Activated T-helper 1 cell treated with Interleukin-2 at 50 U/mL for 16 hours (primary cell): ENCODE measurements at places on chromosomes 13 and 19.

- DNase-seq, result no peak
Observed at GRCh38 chr13:25864936-25865335, 186.9 kb downstream of the SHISA2 start.

DNA sequence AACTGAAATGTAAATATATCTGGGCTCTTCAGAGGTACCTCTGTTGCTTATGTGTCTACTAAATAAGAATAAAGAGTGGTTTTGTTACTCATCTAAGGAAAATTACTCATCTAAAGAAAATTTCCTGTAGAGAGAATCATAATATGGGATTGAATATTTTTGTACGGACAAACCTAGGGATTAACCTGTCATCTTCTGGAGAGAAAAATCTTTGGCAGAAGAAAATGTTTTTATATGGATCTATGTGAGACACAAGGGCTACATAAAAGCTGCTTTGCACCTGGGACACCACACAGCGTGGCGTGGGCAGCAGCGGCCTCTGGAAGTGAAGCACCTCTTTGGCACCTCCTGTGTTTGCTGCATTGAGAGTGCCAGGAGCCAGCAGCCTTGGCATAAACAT is 242.9 kb upstream of the DACH1 start:
- no peak for DNase-seq

GRCh38 chr13:62524498-62524897 is 1108.8 kb upstream of the PCDH20 start:
- no peak for DNase-seq

- no peak for DNase-seq
Observed at GRCh38 chr13:95295026-95295425, 6.2 kb downstream of the ABCC4 start.

- no peak for DNase-seq
Observed at GRCh38 chr19:54475706-54476105, 2.6 kb upstream of the CDC42EP5 start.

DNA sequence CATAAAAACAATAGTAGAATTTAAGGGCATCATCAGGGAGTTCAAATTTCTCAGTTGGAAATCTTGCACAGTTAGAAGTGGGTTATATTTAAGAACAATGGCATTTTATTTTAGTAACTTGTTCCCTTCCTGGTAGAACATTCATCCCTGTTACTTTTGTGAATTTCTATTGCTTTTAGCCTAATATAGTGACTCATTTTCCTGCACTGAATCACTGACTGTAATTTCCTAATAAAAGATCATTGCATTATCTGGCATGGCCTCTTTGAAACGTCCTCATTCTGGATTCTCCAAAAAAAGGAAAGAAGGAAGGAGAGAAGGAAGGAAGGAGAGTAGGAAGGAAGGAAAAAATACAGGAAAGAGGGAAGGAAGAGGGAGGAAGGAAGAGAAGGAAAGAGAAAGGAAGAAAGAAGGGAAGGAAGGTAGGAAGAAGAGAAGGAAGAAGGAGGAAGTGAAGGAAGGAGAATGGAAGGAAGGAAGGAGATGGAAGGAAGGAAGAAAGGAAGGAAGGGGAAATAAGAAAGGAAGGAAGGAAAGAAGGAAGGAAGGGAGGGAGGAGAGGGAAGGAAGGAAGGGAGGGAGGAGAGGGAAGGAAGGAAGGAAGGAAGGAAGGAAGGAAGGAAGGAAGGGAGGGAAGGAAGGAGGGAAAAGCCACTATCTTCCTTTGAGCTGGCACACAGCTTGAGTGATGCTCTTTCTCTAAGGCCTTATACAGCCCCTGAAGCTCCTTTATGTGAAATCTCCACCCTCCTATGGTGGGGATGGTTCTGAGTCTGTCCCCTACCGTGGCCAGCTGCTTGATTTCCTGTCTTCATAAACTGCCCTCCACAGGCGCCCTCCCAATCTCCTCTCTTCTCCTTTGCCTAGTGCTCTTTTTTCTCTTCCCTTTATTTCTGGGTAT is 29.8 kb upstream of the TM9SF2 start:
- no peak for DNase-seq

DNA sequence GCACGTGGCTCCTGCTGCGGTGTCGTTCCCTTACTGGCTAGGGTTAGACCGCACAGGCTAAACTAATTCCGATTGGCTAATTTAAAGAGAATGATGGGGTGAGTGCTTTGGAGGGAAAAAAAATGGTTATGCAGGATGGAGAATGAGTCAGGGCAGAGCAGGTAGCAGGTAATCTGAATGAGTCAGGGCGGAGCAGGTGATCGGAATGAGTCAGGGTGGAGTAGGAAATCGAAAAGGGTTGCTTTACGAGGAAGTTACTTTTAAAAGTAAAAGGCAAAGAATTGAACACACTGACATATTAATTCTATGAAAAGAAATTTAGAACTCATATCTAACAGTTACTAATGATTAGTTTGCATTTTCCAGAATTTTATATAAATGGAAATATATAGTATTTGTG is 335.5 kb downstream of the FOXO1 start:
- no peak for DNase-seq

DNA sequence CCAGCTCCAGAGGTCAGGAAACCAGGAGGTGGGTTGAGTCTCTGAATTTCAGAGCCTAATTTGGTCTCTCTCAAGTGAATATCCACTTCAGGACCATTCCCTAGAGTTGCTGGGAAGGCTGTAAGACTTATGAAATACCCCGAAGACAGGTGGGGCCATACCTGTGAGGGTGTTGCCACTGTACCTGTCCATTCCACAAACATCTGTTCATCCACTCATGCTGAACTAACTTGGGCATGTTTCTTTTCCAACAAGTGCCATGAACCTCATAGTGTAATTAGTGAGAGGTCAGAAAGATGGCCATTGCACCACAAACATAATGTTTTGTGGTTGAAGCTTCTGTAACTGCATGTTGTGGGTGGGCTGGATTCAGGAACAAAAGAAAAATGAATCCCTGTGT is 7.8 kb downstream of the ILF3 start:
- DNase-seq, result no peak

GRCh38 chr13:32851083-32852069 is 164.8 kb upstream of the KL start:
- DNase-seq, result no peak

- DNase-seq, result no peak
Observed at GRCh38 chr19:46660551-46661019, 397 bp downstream of the DACT3 start.

GRCh38 chr19:38650172-38650775 is 2.8 kb downstream of the ACTN4 start:
- no peak for DNase-seq

DNA sequence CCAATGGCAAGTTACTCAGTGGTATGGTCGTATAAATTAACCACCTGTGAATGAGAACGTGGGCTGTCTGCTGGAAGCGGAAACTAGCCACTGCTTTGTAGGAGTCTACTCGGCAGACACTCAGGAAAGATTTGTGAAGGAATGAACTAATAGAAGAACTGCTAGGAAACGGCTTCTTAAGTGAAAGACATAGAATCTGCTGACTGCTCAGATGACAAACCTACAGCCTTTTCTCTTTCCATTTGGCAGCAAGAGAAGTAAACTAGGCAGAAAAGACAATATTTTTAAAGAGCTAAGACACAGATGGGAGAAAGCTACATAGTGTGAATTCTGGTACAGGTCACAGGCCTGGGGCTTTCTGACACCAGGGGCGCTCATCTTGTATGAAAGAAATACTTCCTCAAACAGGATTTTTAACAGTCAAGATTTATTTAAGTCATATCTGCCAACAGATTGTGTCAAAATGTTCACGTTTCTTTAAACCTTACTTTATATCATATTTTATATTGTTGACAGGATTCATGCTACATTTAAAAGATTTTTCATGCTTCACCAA is 78.4 kb downstream of the MIPEP start:
- no peak for DNase-seq

- no peak for DNase-seq
Observed at GRCh38 chr13:91719033-91719432, 320.6 kb downstream of the GPC5 start.

GRCh38 chr19:5923356-5923755 is 9.3 kb downstream of the CAPS start:
- DNase-seq, result no peak

GRCh38 chr13:79307433-79307861 is 98.6 kb downstream of the RBM26 start:
- DNase-seq, result no peak

- peak; percentile 54 for DNase-seq
Observed at GRCh38 chr19:18419195-18419698, at the start of gene SSBP4. Gene SSBP4 (plus strand): TSS chr19:18419398. CDS start chr19:18419649, 251 bp downstream.

DNA sequence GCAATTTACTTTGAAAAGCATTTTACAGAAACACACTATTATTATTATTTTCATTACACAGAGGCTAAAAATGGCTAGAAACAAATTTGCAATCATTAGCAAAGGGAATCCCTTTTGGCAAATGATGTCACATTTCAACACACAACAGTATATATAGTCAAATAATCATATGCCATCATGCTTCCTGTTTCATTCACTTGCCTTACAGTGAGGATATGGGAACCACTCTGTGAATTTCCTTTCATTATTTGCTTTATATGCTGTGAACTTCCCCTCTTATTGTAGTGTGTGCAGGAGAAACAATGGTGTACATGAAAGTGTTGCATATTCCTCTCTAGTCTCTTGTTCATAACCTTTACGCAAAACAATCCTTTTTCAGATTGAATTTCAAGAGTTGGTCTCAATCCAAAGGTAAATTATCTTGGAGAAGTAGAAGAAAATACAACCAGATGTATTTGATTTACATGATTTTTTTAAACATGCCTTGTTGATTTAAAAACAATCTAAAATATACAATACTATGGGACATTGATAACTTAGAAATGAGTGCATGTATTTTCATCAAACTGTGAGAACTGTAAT is 657.3 kb downstream of the EFNB2 start:
- DNase-seq, result no peak

GRCh38 chr13:23921451-23921888 is 24.2 kb upstream of the C1QTNF9B start:
- no peak for DNase-seq

DNA sequence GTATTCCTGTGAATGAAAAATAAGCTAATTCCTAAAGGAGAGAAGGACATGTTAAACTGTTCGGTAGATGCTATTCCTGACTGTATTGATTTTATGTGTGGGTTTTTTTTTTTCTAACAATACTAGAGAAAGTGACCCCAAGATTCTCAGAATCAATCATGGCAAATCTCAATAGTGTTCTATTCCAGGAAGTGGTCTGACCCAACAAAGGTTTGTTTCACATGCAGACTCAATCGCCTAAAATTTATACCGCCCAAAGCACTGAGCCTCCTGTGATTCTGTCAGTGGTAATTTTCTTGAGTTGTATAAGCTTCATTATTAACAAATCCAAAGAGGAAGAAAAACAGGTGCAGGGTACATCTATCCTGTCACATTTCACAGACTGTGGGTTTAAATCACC is 293.7 kb downstream of the SUCLA2 start:
- DNase-seq, result no peak

DNA sequence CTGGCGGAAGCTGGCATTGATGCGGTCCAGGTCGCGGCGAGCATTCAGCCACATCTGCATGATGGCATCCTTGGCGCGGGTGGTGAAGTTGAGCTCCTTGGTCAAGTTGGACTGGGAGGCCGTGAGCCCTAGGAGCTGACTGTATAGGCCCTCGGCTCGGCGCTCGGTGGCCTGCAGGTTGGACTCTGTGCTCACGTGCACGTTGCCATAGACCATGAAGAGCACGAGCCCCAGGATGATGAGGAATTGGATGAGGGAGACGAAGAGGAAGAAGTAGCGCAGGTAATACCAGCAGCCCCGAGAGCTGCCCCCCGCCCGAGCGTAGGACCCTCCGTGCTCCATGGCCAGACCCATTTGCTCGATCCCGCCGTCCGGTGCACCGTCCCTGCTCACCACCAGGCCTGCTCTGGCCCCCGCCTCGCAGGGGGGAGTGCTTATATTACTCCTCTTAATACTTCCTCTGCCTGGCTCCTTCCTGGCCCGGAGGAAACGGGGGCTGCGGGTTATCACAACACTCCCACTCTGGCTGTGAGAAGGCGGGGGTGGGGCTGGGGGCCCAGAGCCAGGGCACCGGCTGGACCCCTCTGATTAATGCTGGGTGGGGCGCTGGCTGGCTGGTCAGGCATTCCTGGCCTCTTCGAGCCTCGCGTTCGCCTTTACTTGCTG is at the start of gene PLVAP:
Gene PLVAP (minus strand): TSS at position 408 of the 666 bp plus-strand sequence. CDS start 54 bp downstream, at position 354.
- no peak for DNase-seq

- DNase-seq, result no peak
Observed at GRCh38 chr19:455851-456546, 4.8 kb downstream of the SHC2 start.

- DNase-seq, result no peak
Observed at GRCh38 chr13:74067818-74068217, 66.4 kb downstream of the KLF12 start.

DNA sequence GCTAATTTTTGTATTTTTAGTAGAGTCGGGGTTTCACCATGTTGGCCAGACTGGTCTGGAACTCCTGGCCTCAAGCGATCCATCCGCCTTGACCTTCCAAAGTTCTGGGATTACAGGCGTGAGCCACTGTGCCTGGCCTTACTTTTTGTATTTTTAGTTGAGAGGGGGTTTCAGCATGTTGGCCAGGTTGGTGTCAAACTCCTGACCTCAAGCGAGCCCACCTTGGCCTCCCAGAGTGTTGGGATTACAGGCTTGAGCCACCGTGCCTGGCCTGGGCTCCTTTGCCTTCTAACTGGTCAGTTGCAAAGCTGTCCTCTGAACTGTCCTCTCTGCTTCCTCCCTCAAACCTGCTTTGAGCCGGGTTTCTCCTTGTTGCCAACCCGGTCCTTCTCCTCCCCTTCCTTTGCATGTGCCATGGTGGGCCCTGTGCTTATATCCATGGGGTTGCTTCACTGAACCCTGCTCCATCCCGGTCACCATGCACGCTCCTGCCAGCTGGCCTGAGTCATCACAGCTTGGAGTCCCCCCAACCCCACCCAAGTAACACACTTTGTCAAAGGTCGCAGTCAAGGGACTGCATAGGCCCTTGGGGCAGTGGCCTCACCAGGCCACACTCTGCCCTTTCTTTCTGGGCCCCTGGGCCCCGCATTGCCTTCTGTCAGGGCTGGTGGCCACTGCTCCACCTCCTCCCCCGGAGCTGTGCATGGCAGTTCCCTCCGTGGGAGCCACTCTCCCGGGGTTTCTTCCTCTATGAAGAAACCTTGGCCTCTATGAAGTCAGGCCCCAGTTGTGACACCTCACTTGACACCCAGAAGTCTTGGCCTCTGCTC is 21.2 kb downstream of the WTIP start:
- DNase-seq, result no peak

DNA sequence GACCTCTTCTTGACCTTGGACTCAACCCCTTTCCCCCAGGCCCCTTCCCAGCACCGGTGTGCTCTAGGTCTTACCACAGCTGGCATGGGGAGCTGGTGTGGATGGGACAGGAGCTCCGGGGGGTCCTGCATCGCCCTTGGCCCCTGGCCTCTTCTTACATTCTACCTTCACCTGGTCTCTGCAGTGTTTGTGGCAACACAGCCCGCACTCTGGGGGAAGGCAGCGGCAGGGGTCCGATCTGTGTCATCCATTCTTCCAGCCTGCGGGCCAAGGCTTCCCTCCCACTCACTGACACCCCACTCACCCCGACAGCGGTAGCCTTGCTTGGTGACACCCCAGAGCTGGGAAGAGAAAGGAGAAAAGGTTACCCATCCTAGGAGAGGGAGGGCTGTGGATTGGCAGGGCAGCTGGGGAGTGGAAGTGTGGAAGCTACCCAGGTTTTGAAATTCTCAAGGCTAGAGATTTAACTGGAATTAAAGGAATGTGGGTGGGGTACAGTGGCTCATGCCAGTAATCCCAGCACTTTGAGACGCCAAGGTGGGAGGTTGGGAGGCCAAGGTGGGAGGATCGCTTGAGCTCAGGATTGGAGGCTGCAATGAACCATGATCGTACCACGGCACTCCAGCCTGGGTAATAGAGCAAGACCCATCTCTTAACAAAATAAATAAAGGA is 8.3 kb downstream of the FAM98C start:
- no peak for DNase-seq
